ENCODE measurements at places on chromosomes 16 and 17.
A peak's percentile ranks its signal among the peaks of the same experiment; 100 is the strongest.

- no peak for DNase-seq
These were observed 18.8 kb downstream of the FOXF1 start for GRCh38 chr16:86529160-86529559.

DNA sequence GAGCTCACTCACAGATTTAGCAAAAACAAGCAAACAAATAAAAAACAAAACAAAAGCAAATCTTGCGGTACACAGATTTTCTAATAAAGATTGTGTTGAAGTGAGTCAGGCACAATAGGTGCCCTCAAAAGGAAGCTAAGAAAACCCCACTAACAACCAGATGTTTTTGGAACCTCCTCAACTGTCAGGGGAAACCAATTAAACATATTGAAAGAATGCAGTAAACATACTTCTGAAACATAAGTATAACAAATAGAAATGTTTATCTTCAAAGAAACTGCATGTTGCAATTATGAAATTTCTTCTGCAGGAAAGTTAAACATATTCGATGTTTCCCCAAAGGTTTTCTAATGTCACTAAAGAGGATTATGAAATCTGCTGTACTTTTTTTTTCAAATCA lies 110.5 kb upstream of the CORO6 start:
- DNase-seq = no peak

DNA sequence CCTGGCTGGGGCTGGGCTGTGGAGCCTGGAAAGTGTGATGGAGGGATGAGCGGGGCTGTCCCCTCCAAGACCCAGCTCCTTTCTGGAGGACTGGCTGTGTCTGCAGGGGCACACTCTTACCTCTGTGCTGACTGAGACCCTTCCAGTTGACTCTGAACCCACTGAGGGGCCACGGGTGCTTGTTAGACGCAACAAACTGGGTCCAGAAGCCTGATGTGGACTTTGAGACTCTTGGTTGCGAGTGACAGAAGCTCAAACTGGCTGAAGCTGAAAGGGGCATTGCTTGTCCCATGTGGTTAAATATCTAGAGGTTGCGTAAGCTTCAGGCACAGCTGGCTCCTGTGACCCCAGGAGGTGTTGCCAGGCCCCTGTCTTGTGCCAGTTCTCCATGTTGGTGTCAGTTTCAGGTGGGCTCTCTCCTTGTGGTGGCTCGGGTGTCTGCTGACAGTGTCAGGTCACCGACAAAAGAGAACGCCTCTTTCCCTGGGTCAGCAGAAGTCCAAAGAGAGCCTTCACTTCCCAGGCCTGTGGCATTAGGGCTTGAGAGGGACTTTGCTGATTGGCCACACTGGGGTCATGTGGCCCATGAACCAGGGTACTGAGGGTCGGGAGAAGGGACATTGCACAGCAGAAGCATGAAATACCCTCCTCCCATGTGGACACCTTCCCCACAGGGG lies 16.7 kb downstream of the ADCY7 start:
- no peak for DNase-seq

DNA sequence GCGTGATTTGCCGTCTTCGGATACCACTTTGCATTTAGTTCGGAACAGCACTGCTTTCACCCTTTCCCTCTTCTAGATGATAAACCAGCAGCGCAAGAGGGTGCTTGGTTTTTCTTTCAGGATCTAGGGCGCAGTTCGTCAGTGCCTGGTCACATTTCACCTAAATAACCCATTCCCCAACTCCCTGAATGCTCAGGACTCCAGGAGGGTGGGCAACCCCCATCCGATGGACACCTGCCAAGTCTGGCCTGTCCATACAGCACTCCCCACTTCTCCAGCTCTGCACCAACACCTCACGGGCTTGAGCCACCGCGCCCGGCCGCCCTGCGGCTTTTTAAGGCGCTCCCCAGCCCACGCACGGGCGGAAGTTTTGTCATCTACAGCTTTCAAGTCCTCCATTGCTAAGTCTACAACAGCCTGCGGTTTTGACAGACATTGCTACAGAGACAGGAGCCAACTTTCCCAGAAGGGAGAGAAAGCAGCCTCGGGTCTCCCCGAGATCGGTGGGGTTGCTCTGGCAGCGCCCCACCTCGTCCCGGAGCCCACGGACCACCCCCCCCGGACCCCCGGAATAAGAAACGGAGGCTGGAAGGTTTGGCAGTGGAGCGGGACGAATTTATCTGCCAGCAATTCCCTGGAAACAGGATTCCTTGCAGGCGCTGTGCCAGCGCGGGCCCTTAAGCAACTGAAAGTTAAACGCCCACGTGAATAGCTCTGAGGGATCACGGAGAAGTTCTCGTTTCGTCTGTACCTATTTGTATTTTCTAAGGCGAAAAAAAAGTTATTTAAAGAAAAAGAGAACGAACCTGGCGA lies 38.6 kb upstream of the SLFN13 start:
- peak; percentile 61 for DNase-seq

GRCh38 chr16:57092786-57093411 lies 516 bp downstream of the CPNE2 start:
- no peak for DNase-seq

GRCh38 chr17:1783834-1784611 lies 22.2 kb downstream of the SERPINF1 start:
- no peak for DNase-seq

GRCh38 chr16:70713342-70713741 lies 27.5 kb upstream of the MTSS2 start:
- no peak for DNase-seq

DNA sequence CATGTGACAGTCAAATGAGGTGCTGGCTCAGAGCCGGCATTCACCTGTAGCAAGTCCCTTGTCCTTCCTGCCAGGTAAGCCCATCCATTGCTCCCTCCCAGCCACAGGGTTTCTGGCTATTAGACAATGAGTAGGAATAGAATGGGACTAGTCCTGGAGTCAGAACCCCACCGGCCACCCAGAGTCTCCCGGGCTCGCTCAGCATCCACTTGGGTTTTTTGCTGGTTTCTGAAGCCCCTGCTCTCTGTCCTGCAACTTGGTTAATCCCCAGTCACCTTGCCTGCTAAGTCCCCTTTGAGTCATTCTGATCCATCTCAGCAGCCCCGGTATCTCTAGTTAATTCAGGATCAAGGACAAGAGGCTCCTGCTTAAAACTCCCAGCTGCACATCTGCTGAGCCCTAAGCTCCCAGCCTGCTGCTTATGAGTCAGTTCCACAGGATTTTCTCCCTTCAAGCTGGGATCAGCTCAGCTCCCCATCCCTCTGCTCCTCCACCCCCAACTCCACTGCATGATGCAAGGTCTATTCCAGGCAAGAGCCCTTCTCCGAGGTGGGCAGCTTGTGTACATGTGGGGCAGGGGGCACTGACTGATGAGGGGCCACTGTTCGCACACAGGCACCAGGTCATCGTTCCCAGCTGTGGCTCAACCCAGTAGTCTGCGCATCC lies 19.9 kb upstream of the MRPS23 start:
- no peak for DNase-seq

DNA sequence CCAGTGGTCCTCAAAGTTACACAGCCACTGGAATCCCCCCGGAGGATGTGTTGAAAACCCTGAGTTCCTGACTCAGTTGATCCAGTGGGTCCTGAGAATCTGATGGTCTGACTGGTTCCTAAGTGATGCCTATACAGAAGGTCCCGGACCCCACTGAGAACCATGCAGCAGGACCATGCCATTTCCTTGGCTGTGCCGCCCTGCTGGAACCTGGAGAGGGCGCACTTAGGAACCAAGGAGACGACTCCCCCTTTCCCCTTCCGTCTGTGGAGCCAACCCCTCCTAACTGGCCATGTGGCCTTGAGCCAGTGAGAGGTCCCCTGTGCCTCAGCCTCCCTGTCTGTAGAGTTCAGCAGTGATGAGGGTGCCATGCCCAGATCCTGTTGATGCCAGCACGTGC lies 22.0 kb downstream of the C16orf74 start:
- no peak for DNase-seq

GRCh38 chr17:45091778-45092425 lies 30.8 kb downstream of the NMT1 start:
- DNase-seq = no peak

GRCh38 chr16:87484487-87485331 lies 8.1 kb downstream of the ZCCHC14 start:
- no peak for DNase-seq

DNA sequence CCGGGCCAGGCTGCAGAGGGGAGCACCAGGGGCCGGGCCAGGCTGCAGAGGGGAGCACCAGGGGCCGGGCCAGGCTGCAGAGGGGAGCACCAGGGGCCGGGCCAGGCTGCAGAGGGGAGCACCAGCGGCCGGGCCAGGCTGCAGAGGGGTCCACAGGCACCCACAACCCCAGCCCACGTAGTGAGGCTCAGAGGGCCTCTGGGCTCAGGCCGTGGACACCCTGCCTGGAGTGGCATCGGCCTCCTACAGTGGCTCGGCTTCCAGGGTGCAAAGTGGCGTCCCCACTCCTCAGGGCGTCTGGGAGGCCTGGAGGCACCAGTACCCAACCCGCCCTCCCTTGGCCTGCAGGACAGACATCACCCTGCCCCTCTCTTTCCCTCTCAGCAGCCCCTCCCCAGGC lies 9.6 kb downstream of the DOC2B start:
- no peak for DNase-seq

- no peak for DNase-seq
These were observed 81.0 kb upstream of the HS3ST2 start for GRCh38 chr16:22732959-22733358.

DNA sequence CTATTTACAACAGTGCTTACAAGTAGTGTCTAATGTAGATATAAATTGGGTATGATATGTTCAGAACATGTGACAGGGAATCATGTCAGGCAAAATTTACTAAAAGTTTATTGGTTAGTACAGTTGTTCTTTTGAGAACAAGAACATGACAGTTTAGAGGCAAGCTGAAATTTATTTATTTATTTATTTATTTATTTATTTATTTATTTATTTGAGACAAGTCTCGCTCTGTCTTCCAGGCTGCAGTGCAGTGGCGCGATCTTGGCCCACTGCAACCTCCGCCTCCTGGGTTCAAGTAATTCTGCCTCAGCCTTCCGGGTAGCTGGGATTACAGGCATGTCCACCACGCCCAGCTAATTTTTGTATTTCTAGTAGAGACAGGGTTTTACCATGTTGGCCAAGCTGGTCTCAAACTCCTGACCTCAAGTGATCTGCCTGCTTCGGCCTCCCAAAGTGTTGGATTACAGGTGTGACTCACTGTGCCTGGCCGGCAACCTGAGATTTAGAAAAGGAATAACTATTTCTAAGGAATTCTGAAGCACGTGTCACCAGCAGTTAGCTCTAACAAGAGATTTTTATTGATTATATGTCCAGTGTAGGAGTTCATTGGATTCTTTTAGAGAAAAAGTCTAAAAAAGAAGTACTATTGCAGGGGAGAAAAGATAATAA lies 24.9 kb downstream of the MRTFB start:
- no peak for DNase-seq

DNA sequence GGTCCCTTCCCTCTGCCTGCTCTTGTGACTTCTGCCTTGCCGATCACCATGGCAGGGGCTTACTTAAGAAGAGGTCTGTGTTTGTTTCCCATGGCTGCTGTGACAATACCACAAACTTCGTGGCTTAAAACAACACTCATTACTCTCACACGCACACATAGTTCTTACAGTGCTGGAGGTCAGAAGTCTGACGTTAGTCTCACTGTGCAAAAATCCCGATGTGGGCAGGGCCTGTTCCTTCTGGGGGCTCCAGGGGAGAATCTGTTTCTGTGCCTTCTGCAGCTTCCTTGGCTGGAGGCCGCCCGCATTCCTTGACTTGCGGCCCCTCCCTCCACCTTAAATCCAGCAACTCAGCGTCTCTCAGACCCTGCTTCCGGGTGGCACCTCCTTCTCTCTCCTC lies 249.2 kb upstream of the GSE1 start:
- DNase-seq = no peak

GRCh38 chr17:78665387-78665951 lies 88.3 kb upstream of the DNAH17 start:
- DNase-seq = no peak

DNA sequence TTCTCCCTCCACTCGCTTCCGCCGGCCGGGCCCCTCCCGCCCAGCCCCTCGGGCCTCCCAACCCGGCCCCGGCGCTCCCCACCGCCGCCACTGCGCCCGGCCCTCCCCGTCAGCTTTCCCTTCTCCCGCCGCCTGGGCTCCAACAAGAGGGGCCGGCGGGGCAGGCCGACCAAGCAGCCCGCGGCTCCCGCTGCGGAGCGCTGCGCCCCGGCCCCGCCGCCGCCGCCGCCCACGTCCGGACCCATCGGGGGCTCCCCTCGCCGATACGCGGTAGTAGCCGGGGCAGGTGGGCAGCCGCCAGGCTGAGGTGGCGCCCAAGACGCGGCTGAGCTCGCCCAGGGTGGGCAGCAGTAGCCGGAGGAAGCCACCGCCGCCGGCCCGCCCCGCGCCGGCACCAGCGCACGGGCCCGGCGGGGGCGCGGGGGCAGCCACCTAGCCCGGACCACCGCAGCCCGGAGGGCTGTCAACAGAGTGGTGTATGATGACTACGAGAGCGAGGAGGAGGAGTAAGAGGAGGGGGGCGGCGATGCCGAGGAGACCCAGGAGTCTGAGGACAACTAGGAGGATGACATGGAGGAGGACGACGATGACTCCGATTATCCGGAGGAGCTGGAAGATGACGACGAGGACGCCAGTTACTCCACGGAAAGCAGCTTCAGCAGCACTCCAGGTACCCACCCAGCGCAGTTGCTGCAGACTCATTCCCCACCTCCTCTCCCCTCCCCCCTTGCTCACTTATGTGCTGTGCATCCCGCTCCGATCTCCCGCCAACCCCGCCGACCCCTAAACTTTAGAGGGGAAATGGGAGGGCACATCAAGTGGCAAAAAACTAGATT lies 498 bp downstream of the LRRC37B start:
- peak; percentile 4 for DNase-seq

GRCh38 chr16:55510185-55510805 lies 1.4 kb downstream of the LPCAT2 start:
- no peak for DNase-seq

GRCh38 chr16:8645141-8645521 lies 23.6 kb downstream of the METTL22 start:
- no peak for DNase-seq

GRCh38 chr17:81582749-81583148 lies 30.6 kb upstream of the FAAP100 start:
- no peak for DNase-seq

DNA sequence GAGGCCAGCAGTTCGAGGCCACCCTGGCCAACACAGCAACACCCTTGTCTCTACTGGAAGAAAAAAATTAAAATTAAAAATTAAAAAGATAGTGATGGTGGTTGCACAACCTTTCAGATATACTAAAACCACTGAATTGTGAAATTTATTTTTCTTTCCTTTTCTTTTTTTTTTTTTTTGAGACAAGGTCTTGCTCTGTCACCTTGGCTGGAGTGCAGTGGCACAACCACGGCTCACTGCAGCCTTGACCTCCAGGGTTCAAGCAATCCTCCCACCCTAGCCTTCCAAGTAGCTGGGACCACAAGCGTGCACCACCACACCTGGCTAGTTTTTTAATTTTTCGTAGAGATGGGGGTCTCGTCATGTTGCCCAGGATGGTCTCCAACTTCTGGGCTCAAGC lies 254.4 kb downstream of the SLC39A11 start:
- DNase-seq = no peak

GRCh38 chr17:47687748-47688147 lies 6.2 kb upstream of the TBKBP1 start:
- no peak for DNase-seq

Data from stimulated activated CD8-positive, alpha-beta memory T cell treated with anti-CD3 and anti-CD28 coated beads, Interleukin-4, amount 100 ng/mL, for 4 hours (primary cell).